ENCODE measurements at places on chromosomes 4 and X. TPM values are rescaled to one million over a fixed set of nuclear protein-coding genes. Genes with fewer than 3 reads are reported as not detected.

The F11 gene
- not detected for total RNA-seq

DNA sequence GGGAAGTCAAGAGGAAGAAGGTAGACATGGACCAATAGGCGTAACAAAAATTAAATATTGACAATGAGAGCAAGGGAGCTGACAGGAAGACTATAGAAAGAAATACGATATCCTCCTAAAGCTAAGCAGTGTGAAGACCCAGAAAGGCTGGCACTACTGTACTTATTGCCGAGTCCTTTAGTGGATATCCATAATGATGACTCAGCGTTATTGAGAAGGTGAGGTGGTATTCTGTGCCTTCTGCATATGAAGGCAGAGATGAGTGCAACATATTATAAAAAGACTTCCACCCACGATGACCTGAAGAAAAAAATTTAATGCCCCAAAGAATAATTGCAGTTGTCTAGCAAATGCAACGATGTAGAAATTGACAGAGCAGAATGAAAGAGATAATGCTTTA is 13.0 kb upstream of the MCF2 start:
- no peak for DNase-seq

GRCh38 chr4:81631958-81632441 is 160.3 kb upstream of the RASGEF1B start:
- no peak for DNase-seq

The USP51 gene
- 1.7 TPM for total RNA-seq

DNA sequence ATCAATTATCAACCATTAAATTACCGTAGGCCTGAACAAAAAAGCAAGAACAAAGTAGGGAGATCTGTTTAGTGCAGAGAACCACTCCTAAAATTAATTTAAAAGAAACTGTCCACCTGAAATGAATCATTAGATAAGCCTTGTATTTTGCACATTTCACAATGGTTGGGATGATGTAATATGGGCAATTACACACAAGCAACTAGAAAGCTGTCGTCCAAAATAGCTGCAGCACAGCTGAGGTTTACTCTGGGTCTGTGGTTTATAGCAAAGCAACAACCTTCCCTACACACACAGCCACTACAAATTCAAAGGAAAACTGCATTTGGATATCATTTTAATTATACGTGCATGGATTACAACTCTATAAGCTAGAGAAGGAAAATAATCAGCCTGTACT is 28.5 kb downstream of the PCDH19 start:
- DNase-seq: no peak

The TEC gene
- total RNA-seq: 0.13 TPM

The PCDH10 gene
- total RNA-seq: 11.0 TPM

DNA sequence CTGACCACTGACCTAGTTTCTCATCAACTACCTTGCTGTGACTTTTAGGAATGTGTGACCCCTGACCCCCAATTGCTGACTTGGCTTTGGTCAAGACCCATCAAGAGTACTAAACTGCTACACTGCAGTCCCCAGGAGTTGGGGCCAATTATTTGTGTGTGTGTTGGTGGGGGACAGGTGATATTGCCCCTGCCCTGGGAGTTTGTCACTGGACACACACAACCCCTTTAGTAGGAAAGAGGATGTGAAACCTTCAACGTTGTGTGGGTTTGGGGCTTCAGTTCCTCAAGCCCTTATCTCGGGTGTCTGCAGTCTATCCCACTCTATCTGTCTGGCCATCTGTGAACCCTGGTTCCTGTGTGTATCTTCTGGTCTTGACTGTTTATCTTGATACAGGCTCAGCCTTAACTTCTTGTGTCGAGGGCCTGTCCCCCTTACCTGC is 6.5 kb downstream of the SASH3 start:
- no peak for DNase-seq

DNA sequence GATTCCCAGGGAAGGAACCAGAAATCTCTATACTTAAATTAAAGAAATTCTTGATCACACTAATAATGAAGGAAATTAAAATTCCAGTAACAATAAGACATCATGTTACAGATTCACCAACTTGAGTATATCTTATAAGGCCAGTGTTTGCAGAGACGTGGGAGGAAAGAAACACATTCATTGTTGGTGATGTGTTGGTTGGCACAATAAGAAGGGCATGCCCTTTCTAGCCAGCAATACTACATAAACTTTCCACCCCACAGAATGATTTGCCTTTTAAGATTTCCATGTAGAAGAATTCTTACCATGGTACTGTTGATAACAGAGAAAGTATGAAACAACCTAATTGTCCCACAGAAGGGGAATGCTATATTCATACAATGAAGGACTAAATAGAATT is 581.5 kb downstream of the STIM2 start:
- DNase-seq: no peak

GRCh38 chr4:23837371-23837770 is 52.5 kb downstream of the PPARGC1A start:
- DNase-seq: no peak

DNA sequence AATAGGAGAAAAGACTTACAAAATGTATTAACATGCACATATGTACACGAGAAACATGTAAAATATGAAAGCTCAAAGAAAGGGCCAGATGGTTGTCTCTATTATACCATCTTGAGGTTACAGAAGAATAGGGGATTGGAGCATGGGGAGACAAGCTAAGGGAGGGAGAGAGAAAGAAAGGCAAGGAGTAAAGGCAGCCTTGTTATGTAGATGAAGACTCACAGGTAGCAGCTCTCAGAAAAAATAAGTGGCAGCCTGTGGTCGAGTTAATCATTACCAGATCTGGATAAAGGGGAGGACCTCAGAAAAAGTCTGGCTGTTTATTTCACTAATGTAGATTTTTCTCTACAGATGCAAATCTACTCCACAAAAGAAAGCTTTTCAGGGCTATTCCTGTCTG is 26.6 kb upstream of the PPP1R2C start:
- no peak for DNase-seq

DNA sequence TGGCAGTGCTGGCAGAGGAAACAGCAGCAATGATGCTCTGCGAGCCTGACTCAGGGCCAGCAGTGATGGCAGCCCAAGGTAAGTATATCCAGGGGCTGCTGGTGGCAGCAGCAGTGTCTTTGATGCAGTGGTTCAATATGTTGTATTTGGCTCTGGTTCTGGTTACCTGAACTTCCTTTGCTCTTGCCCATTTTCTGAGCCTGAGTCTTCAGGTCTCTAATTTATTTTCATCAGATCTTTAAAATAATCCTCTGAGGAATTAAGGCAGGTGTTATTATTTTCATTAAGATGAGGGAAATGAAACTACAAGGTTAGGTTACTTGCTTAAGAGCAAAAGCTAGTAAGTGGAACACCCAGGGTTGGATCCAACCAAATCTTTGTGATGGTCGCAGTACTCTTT is 102.8 kb upstream of the BMP2K start:
- DNase-seq: no peak

All from osteocyte (in vitro differentiated cells).